ENCODE measurements at places on chromosomes 5 and 9.

DNA sequence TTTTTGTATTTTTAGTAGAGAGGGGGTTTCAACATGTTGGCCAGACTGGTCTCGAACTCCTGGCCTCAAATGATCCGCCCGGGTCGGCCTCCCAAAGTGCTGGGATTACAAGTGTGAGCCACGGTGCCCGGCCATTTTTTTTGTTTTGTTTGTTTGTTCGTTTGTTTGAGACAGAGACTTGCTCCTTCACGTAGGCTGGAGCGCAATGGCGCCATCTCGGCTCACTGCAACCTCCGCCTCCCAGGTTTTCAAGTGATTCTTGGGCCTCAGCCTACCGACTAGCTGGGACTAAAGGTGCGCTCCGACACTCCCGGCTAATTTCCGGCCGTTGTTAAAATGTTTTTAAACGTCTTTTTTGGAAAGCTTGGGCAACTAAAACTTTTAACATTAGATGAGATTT is 54.0 kb downstream of the SHOC1 start:
- DNase-seq = no peak

GRCh38 chr9:108924466-108924865 is 9.5 kb downstream of the ELP1 start:
- DNase-seq = no peak

GRCh38 chr9:34403554-34404380 is 27.1 kb upstream of the MYORG start:
- peak; percentile 57 for DNase-seq

DNA sequence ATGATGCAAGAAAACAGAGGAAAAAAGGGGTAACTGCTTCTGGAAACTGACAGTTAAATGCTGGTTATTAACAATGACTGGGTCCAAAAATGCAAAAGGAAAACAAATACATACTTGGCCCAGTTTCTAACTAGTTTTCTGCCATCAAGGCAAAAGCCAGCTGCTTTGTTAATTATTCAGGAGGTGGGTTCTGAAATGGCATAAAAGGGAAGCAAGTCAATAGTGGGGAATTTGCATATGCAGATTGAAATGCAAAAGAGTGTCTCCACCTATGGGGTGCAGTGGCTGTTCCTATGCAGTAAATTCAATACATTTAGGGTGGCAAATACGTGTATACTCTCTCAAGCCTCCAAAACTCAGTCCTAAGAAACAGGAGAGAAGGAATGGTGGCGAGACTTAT is 33.4 kb downstream of the BARHL1 start:
- DNase-seq = no peak

DNA sequence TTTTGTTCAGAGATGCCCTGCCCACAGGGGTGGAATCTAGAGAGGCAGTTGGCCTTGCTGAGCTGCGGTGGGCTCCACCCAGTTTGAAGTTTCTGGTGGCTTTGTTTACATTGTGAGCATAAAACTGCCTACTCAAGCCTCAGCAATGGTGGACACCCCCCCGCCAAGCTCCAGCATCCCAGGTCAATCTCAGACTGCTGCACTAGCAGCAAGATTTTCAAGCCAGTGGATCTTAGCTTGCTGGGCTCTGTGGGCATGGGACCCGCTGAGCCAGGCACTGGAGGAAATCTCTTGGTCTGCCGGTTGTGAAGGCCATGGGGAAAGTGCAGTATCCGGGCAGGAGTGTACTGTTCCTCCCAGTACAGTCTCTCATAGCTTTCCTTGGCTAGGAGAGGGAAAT is 55.5 kb downstream of the MINAR2 start:
- DNase-seq = no peak

GRCh38 chr5:94467954-94468930 is 150.2 kb downstream of the KIAA0825 start:
- no peak for DNase-seq

DNA sequence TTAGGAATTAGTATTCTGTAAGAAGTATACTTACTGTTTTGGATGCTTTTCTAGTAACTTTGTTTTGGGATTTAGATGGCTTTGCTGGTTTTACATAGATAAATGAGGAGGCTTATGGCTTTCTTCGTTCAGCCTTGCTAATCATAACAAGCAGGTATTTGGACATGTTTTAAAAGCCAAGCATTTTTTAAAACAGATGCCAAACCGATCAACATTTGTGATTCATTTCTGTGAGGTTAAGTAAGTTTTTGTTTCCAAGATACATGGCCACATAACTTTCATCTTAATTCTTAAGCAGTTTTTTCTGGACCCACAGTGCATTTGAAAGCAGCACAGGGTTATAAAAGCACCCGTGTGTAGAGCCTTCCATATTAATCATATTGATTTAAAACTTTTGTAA is 21.7 kb downstream of the TARS1 start:
- DNase-seq = no peak

- DNase-seq = no peak
These were observed 139.2 kb downstream of the SPOCK1 start for GRCh38 chr5:137359941-137360340.

- no peak for DNase-seq
These were observed 51.3 kb downstream of the BAAT start for GRCh38 chr9:101333490-101333889.
